Skeletal muscle cell (primary cell): ENCODE measurements at places on chromosomes 2 and 18.

DNA sequence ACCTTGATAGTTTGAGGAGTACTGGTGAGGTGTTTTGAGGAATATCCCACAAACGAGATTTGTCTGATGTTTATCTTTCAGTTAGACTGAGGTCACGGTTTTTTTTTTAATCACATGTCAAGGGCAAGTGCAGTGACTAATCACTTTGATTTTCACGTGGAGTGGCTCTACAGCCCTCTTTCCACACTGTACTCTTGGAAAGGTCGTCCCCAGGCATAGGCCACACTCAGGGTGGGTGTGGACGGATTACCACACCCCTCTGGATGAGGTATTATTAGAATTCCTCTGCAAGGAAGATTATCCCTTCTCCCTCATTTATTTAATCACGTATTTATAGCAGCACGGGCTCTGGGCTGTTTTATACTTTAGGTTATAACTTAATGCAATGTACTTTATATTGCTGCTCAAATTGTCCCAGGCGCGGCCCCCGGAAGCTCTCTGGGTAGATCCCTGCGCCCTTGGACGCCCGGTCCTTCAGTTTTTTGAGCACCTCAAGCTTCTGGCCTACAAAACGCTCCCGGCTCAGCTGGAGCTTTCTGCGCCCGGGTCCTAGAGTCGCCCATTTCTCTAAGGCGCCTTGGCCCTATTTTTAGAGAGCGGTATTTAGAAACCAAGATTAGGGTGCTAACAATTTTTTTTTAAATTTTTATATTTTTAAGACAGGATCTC is 515 bp upstream of the PLEKHB2 start:
- DNase-seq, result peak; percentile 20

- no peak for DNase-seq
Measured at GRCh38 chr2:235537186-235537585, 43.3 kb downstream of the AGAP1 start.

DNA sequence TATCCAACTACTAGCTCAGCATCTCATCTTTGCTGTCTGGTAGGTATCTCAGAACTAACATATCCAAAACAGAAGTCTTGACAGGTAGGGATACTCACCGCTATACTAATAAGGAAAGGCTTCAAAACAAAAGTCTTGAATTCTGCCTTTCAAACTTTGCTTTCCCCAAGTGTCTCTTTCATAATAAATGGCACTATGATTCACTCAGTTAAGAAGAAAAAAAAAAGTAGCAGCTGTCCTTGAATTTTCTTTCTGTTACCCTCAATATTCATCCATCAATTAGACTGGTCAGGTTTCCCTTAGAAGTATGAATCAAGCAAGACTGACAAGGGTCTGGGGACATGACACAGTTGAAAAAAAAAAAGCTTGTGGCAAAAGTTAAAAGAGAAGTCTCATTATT is 175.1 kb downstream of the GULP1 start:
- no peak for DNase-seq

DNA sequence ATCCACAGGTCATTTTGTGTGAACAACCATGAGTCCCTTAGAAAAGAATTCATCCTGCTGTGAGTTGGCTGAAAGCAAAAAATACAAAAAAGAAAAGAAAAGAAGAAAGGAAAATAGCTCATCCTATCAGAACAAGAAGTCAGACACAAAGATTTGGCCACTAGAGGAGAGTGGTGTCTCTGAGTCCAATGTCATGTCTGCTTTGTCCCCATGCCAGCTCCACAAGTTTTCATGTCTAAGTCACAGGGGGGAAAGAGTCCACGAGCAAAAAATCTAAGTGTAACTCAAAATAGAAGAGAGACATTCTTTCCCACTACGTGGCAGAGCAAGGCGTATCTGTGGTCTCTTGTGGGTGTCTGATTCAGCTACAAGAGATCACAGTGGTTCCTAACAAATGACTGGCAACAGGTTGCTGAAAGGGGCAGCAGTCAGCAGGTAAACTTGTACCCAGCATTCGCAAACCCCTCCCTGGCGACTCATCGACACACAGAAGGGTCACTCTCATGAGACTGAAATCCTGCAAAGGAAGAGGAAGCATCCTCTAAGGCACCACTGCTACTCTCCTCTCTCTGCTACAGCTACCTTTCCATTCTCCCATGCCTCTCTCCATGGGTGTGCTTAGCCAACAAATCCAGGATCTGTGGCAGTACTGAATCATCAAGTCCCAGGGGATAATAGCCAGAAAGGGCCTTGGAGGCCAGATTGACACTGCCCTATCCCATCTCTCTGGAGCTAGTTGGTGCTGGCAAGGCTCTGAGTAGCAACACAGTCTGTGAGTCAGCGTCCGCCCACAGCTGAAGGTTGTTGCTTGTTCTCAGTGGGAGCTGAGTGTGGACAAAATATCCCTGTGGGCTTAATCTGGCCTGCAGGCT is 123.0 kb upstream of the SLC39A10 start:
- peak; percentile 96 for DNase-seq

- no peak for DNase-seq
Measured at GRCh38 chr18:8069708-8070107, 502.6 kb downstream of the PTPRM start.

- no peak for DNase-seq
Measured at GRCh38 chr18:74226156-74226555, 65.6 kb downstream of the CYB5A start.

- peak; percentile 13 for DNase-seq
Measured at GRCh38 chr18:46226461-46226860, 122.3 kb downstream of the HAUS1 start.
